ENCODE measurements at places on chromosomes 3 and 15.

- no peak for DNase-seq
Measured at GRCh38 chr3:98954791-98955604, 53.5 kb upstream of the DCBLD2 start.

- DNase-seq = no peak
Measured at GRCh38 chr15:75841626-75842025, 1.6 kb upstream of the UBE2Q2 start.

DNA sequence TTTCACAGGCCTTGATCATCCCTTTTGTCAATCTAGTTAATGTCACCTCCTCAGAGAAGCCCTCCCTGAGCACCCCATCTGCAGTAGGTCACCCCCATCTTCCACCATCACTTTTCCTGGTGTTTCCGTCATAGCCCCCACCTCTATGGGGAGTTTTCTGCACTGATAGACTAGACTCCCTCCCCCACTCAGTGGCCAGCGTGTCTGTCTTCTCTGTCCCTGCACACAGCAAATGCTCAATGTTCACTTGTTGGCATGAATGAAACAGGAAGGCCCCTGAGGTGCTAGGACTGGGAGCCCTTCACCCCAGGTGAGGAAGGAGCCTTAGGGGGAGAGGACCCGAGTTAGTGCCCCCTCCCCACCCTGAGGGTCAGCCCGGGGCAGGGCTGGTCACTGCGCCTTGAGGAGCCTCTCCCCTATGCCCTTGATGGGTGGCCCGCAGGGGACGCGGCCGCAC, 15.8 kb upstream of the FANCD2 start:
- DNase-seq = no peak

DNA sequence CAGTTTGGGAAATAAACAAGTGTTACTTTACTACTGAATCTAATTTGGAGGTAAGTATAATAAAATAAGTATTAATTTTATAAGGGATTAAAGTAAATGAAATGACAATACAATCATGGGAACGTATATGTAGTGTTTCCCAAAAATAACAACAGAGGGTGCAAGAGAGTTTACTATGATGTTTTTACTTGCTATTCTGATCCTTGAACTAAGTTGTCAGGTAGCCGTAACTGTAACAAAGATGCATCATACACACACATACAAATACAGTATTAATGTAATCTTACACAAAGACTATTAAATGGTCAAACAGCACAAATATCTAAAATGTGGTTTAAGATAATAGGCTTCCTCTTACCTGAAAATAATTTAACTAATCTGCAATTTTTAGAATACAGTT, 311.4 kb downstream of the TBC1D5 start:
- no peak for DNase-seq

DNA sequence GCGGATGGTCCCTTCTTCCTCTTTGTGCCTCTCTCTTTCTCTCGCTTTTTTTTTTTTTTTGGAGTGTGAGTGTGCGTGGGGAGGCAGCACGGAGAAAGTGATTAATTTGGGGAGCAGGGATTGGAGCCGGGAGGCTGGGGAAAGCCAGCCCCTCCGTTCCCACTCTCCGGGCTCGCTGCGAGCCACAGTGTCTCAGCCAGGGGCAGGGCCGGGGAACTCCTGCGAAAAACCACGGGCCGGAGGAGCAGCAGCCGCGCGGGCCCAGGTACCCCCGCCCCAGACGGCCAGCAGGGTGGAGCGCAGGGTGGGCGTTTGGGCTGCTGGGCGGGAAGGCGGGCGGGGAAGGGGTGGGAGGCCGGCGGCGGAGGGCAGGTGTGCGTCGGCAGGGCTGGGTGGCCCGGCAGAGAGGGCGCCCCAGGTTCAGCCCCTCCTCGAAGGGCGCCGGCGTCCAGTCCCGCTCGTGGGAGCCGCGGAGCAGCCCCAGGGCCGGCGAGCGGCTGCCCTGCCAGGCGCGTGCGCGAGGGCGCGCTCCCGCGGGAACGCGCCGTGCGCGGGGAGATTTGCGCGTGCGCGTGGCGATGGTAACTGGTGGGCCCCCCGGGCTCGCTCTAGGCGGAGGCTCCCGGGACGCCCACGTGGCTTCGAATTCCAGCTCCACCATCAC, 1.4 kb downstream of the CHL1 start:
- no peak for DNase-seq

GRCh38 chr3:46715507-46716175, 2.0 kb downstream of the PRSS50 start:
- no peak for DNase-seq

Measured in GOT3 (cell line).